ENCODE measurements at places on chromosomes 2 and 18.
A peak's percentile ranks its signal among the peaks of the same experiment; 100 is the strongest.

DNA sequence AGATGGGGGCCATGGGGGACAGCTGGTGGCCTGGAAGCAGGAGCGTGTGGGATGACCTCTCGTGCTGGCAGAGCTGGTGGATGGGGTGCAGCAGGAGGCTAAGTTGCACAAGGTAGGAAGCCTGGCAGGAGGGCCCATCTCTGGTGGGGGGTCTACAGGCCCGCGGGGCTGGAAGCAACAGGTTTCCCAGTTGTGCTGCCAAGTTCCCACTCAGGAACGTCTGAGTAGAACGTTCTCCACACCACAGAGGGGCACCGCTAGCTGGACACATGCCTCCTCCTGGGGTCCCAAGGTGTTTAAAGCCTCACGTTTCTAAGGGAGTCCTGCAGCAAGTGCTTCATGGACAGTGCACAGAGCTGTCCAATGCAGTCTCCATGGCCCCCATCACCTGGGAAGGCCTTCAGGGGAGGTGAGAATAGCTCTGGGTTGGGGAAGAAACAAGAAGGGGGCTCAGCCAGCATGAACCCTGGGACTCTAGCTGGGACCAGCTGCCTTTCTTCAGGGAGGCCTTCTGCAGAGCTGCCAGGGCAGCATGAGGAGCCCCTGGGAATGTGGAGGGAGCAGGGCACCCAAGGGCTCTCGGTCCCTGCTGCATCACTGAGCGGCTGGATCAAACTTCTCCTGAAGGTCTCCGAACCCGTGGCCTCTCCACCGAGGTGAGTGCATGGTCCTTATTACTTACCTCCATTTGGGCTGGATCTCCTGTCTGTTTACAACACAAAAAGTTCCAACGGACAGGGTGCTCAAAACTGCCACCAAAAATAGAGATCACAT, 80.0 kb downstream of the TWIST2 start:
- no peak for DNase-seq

DNA sequence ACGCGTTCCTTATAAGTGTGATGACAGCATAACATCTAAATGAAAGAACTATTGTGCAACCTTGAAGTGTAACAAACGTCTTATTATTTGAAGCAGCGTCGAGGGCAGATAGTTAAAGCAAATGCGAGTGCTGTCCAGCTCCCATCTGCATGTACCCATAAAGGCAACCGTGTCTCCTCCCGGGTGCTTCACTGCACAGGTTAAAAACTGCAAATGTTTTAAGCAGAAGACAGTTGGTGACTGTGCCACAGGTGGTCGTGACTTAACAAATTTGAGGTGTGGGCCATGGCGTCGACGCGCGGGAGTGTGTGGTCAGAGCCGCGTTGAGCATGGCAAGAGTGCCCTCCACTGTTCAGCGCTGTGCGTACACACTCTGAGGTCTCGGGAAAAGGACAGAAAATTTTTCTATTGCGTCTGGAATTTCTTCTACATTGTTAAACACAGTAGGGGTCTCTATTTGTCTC, 6.4 kb downstream of the SALL3 start:
- DNase-seq: no peak

GRCh38 chr2:219691571-219691970, 64.1 kb downstream of the SLC4A3 start:
- no peak for DNase-seq

GRCh38 chr18:79518028-79518682, 122.4 kb downstream of the NFATC1 start:
- no peak for DNase-seq

DNA sequence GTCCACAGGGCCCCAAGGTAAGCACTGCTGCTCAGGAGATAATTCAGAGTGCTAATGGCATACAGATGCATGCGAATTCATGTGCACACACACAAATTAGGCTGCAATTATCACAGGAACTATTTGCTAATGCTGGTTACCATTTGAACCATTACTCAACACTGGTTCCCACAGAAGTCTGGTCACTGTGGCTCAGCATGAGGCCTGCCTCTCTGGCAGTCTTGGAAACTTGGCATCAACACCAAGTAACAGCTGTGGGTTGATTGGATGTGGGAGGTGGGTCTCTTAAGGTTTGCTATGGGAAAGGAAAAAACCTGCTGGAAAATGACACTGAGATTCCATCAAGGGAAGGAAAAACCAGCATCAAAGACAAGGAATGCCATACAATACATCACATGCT, 105.0 kb downstream of the CELF4 start:
- no peak for DNase-seq

GRCh38 chr2:216606551-216607276, 26.5 kb upstream of the IGFBP2 start:
- peak; percentile 9 for DNase-seq

DNA sequence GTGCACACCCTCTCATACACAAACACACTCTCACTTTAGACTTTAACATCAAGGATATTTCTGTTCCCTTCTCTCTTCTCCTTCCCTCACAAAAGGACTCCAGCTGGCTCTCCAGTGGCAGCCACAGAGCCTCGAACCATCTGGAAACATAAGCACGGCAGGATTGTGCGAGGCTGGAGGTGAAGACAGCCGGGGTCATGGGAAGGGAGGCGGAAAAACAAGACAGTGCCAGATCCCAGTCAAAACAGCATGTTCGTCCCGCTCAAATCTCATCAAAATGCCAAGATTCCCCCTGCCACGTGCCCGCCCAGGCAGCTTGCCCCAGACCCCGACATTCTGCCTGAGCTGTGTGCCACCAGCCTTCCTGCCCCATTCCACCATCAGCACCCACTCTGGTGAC, 180.3 kb downstream of the ZBTB7C start:
- no peak for DNase-seq

GRCh38 chr18:13435586-13436333, 217.2 kb downstream of the LDLRAD4 start:
- DNase-seq: no peak

- no peak for DNase-seq
These were observed 124.9 kb downstream of the NBAS start for GRCh38 chr2:15436195-15436594.

DNA sequence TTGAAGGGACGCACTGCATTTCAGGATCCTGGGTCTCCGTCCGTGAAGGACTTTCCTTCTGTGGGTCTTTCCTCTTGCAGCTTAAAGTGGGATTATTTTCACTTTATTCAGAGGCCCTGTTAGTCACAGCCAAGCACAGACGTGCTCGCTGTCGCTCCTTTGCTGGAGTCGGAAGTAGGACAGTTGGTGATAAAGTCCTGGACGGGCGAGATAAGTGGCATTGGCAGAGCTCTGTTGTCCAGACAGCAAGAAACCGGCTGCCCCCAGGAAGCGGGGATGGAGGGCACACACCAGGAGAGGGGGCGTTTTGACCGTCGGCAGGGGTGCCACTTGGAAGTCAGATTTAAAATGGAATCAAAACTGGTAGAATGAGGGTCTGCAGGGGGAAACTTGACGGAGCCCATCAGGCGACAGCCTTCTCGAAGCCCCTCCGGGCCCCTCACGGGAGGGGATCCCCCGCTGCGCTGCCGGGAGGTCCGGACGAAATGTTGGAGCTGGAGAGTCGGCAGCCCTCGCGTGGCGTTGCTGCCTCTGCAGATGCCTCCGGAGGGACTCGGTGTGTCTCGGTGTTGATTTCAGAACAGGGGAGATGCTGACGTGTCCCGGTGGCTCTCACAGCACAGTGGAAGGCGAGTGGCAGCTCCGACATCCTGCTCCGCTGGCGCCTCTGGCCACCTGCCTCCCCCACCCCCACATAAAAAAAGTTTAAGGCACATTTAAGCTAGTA, 124.2 kb downstream of the NFATC1 start:
- DNase-seq: no peak

GRCh38 chr2:175442441-175442840, 260.9 kb upstream of the ATP5MC3 start:
- DNase-seq: no peak

GRCh38 chr2:128732976-128733431, 414.3 kb upstream of the HS6ST1 start:
- no peak for DNase-seq

DNA sequence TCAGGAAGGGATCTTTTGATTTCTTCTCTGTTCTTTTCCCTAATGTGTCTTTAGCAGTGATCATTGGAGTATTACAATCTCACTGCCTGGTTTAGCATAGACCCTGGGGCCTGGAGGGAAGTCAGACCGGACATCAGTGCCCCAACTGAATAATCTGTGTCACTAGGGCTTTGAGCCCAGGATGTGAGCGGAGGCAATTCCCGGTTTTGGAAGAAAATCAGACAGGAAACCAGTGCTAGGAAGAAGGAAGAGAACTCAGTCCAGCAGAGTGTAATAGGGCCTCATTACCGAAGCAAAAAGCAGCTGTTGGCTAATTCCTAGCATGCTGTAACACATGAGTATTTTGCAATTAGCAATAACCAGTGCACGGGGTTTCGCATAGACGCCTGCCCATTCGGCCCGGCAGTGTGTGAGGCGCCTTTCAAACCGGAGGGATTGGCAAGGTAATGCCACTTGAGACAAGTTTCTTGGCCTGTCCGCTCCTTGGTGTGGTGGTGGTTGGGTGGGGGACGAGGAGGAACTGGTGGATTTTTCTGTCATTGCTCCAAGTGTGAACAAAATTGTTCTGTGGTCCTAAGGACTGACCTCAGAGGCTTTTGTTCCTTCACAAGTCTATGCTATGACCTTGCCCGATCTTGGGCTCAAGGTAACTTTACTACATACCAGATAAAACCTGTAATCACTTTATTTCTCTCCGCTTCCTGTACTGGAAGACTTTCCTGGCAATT, 2.8 kb downstream of the FOSL2 start:
- no peak for DNase-seq

GRCh38 chr18:42813570-42813969, 301.9 kb downstream of the RIT2 start:
- no peak for DNase-seq

DNA sequence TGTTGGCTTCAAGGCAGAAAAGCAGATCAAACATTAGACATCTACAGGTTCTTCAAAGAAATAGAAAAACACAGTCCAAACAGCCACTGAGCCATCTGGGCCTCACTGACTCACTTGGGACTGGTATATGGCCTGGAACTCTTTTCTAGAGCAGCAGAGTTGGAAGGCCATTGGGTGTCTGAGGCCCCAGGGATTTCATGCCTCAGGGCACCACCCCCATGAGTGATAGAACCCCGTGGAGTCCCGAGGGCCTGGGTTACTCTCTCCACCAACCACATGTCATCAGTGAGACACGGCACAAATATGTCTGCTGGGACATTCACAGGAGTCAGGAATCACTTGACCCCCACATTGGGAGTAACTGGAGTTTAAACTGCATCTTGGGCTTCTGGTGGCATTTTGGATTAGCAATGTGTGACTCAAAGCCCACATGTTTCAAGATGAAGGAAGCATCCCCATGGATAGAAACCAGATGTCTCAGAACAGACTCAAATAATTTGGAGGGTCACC, 44.0 kb downstream of the CAPN13 start:
- no peak for DNase-seq

GRCh38 chr18:51867767-51868166, 472.2 kb upstream of the DCC start:
- DNase-seq: no peak

- no peak for DNase-seq
These were observed 6.1 kb downstream of the ZFP36L2 start for GRCh38 chr2:43220229-43220751.

DNA sequence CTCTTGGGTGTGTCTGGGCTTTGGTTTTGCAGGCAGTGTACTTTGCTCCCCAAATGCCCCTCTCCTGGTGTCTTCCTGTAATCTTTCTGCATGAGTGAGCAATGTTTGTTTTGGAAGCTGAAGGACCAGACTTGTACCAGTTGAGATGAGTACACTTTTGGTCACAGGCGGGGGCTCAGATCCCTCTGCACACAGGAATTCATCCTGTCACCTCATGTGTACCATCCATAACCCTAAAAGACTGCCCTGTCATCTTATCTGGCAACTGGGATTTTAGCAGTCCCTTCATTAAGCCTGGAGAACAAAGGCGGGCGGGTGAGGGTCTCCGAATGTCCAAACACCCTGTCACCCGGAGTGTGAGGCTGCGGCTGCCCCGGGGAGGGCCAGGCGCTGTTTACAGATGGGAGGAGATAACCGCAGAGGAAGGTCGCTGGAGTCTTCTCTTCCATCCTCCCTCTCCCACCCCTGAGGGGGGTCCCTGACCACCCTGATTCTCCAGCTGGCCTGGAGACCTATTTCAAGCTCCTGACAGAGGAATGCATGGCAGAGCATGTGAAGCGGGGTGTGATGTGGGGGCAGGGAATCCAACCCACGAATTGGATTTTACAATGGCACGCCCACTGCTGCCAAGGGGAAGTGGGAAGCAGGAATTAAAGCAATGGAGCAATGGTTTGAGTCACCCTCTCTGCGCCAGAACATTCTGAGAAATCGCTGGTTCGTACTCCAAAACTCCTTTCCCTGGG, 158.2 kb upstream of the MYCN start:
- DNase-seq: no peak

DNA sequence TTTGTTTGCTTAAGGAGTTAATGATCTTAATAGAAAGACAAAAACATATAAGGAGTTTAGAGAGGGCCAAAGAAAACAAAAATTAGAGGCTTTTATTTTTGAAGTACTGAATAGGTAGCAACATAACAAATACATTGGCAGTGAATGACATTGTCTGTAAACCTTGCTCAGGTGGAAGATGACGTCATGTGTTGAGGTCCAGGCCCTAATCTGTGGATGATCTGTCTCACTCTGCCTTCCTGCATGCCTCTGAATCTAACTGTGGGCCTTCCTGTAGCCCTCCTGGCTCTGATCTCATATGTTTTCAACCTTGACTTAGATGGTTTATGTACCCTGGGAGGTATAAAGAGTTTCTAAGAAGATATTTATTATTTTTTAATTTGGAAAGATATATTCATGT, 58.1 kb upstream of the DYNAP start:
- DNase-seq: no peak

DNA sequence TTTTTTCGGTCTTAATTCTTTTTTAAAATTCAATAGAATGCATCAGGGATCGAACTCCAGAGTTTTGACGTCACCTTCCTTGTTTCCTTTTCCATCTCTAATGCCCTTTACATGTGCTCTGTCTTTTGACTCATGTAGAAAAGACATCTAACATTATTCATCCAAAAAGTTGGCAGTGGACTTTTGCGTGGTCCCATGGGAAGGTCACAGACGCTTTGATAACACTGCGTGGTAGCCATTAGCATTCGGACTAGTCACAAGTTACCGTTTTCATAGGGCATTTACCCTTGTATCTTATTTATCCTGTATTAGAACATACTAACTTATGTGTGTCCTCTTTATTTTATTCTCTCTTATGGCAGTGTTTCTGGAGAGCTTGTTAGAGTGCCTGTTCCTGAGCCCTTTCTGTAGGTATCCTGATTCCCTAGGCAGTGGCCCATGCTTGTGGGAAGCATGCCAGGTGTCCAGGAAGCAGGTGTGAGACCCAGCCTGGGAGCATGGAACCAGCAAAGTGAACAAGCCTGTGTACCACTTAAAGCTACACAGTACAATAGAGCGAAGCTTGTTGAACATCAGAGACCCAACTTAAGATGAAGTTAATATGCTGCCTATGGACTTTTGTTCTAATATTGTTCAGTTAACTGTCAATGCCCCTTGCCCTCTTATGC, 73.6 kb upstream of the RBM44 start:
- no peak for DNase-seq

GRCh38 chr2:38951766-38952165, 62.1 kb downstream of the ARHGEF33 start:
- no peak for DNase-seq

Data from stimulated activated CD8-positive, alpha-beta memory T cell treated with anti-CD3 and anti-CD28 coated beads, Interleukin-4, amount 100 ng/mL, for 4 hours (primary cell).